ENCODE measurements at places on chromosomes 1 and 21.

- peak; percentile 70 for DNase-seq
These were observed 6.9 kb upstream of the DNAH14 start for GRCh38 chr1:224922404-224923164.

GRCh38 chr1:218665221-218665620 lies 320.1 kb downstream of the TGFB2 start:
- DNase-seq, result peak; percentile 81

- DNase-seq, result no peak
These were observed 5.4 kb upstream of the TNFRSF4 start for GRCh38 chr1:1219341-1219740.

GRCh38 chr1:87179851-87180519 lies 148.7 kb upstream of the LMO4 start:
- DNase-seq, result no peak

- DNase-seq, result peak; percentile 92
These were observed 24.1 kb downstream of the CELA3A start for GRCh38 chr1:22025368-22026155.

GRCh38 chr1:185694081-185694480 lies 40.1 kb upstream of the HMCN1 start:
- no peak for DNase-seq

DNA sequence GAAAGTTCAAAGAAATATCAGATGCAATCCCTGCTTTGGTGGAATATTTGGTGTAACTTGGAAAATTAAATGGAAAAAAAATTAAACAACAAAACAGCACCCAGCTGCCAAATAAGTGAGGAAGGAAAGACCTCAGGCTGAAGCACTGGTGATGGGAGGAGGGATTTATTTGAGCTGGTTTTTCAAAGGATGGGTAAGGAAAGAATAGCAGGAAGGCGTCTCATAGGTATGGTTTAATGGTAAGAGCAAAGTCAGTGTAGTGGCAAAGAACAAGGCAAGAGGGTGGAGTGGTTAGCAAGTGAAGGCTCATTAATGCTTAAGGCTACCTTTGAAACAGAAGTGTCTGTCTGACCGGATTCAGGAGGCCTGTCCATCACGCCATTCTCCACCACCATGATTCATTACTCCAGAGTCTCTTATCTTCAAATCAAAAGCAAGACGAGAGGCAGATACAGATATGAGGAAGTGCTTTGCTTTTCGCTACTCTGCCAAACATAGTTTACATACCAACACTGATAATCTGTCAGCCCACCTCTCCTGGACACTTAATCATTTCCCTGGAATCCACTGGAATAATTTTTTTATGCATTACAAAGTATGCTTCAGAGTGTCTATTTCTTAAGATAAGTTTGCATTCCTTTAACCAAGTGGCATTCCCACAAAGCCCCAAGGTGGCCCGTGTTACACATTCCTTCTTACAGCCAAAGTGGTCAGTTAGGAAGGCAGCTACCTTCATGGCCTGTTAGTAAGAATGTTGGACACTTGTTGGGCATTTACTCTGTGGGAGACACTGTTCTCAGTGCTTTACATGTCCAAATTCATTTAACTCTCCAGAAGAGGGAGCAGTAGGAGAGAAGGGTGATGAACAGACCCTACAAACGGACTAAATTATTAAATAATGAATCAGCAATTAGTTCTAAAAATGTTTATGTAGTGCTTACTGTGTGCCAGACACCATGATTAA lies 146.6 kb downstream of the ROR1 start:
- DNase-seq, result peak; percentile 70

- no peak for DNase-seq
These were observed 68.5 kb downstream of the FOXJ3 start for GRCh38 chr1:42266253-42267135.

- peak; percentile 39 for DNase-seq
These were observed 624 bp downstream of the RIPK4 start for GRCh38 chr21:41765973-41766882.

DNA sequence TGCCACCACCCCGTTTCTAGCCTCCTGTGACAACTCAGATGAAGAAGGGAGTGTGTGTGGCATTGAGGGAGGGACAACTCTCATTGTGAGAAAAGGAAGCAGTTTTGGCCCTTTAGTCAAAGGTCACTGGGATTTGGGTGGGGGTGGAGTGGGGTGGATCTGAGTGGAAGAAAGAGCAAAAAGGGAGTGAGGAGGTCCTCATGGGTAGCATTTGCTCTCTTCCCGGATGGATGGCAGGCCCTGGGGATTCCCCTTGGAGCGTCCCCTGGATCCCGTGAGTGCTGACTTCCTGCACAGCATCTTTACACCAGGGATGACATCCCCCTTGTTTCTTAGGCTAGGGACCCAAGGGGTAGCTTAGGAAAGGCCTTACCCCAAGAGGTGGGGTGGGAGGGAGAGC lies 460 bp downstream of the SERPINC1 start:
- no peak for DNase-seq

- no peak for DNase-seq
These were observed 28.1 kb downstream of the RAB4A start for GRCh38 chr1:229298887-229299503.

GRCh38 chr1:52862666-52863458 lies 20.3 kb downstream of the ZYG11A start:
- DNase-seq, result no peak

DNA sequence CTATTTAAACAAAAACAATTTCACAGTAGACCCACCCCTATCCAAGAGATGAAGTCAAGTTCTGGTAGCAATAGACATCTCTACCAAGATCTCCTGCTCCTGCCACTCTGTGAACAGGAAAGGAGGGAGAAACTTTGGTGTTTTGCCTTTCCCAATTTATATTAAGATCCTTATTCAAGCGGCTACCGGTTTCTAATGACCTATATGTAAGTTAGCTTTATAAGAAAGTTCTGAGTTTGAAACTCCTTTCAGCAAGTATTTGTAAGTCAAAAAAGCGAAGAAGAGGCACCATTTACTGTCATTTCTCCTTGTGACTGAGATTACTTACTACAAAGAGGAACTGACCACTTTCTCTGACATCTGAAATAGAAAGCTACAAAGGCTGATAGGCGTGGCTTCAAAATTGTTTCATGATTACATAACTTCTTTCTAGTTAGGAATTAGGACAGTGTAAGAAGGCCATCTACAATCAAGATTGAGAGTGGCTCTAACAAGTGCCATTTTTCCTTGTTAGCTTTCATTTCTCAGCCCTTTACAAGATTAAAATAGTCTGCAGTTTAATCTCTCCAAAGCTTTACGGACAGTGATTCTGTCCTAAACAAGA lies at the start of gene MNDA:
Gene MNDA, plus strand, starts transcription at position 448 of the 604 bp plus-strand sequence. CDS start 10,803 bp downstream, outside the sequence.
- DNase-seq, result no peak

GRCh38 chr1:94285031-94285654 lies 47.8 kb upstream of the ARHGAP29 start:
- no peak for DNase-seq

DNA sequence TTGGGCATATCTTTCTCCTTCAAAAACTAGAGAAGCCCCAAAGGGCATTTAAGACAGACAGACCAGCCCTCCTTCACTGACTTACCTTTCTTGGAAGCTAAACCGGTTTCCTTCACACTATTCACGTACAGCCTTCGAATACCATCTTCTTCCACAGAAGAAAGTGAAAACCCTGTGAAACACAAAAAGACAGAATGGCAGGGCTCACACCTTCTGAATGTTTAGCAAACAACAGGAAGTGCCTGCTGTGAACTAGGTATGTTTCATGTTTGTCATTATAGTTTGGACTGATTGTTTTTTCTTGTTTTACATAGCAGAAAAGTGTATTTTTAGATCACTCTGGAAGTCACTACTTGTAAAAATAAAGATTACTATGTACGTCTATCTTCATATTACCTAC lies 148.6 kb upstream of the KRTAP19-8 start:
- no peak for DNase-seq

GRCh38 chr1:1920608-1921458 lies 1.8 kb upstream of the TMEM52 start:
- no peak for DNase-seq

- no peak for DNase-seq
These were observed 568.3 kb upstream of the ADGRL2 start for GRCh38 chr1:81232420-81232819.

DNA sequence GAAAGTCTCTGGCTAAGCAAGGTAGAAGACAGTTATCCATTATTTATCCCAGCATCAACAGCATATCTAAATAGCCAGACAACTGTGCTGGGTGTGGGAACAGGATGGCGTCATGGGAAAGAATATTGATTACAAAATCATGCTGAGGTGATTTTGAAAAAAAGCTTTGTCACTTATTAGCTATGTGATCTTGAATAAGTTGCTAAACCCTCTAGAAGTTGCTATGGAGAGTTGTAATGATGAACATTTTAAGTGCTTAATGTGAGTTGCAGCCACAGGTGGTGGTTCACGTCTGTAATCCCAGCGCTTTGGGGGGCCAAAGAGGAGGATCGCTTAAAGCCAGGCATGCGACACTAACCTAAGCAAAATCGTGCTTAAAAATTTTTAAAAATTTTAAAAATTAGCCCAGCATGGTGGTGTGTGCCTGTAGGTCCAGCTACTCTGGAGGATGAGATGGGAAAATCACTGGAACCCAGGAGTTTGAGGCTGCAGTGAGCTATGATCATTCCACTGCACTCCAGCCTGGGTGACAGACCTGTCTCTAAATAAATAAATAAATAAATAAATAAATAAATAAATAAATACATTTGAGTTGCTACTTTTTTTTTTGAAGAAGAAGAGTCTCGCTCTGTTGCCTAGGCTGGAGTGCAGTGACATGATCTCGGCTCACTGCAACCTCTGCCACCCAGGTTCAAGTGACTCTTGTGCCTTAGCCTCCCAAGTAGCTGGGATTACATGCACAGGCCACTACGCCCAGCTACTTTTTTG lies 33.6 kb downstream of the WNT2B start:
- DNase-seq, result no peak

DNA sequence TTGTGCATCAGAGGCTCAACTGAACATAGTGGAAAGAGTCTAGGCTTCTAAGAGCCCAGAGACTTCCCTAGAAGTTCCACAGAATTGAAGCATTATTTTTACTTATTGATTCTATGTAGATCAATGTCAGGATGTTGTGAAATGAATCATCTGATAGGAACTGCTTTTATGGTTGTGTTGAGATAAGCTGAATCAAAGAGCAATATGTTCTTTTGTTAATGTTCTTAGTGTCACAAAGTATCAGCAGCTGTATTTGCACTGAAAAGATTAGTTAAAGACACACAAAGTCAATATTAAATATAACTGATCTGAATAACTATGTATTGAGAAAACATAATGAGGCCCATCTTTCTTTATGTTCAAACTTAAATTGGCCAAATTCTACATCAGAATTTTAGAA lies 430.7 kb upstream of the ZRANB2 start:
- DNase-seq, result no peak

Data from AG20443 (cell line).